ENCODE measurements at places on chromosomes 7 and 10.

GRCh38 chr10:88730864-88731263, 24.8 kb downstream of the LIPK start:
- no peak for DNase-seq

DNA sequence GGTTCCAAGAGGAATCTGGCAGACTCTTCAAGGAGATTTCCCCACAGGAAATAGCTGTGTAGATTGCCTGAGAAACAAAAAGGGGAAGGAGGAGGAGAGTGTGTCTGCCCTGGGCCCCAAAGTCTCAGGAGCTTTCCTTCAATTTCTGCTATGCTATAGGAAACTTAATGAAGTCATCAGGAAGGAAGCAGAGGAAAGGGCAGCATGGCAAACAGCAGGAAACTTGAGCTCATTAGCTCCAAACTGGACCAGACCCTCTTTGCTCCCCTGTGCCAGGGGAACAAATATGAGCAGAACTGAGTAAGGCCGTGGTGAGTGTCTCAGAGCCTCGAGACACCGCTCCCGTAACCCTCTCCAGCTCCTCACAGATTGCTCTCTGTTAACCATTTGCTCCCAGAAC, 4.8 kb upstream of the KCNIP2 start:
- no peak for DNase-seq

- DNase-seq, result no peak
Observed at GRCh38 chr10:60236869-60237524, 152.7 kb downstream of the ANK3 start.

- no peak for DNase-seq
Observed at GRCh38 chr10:31153692-31154091, 122.0 kb upstream of the ZNF438 start.

DNA sequence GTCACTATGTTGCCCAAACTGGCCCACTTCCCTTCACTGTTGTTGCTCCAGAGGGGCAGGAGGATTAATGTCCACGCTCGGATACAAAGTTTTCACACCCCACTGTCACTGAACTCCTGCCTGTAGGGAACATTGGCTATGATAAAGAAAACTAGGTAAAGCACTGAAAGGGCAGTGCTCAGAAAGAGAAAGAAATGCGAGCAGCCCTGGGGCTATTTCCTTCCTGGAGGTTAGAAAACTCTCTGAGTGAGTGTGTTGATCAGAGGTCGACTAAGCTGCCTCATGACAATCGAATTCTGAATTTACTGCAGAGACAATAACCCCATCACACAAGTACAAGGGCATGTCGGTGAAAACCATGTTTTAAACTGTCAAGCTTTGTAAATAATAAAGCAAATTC, 227.2 kb upstream of the PITRM1 start:
- no peak for DNase-seq

DNA sequence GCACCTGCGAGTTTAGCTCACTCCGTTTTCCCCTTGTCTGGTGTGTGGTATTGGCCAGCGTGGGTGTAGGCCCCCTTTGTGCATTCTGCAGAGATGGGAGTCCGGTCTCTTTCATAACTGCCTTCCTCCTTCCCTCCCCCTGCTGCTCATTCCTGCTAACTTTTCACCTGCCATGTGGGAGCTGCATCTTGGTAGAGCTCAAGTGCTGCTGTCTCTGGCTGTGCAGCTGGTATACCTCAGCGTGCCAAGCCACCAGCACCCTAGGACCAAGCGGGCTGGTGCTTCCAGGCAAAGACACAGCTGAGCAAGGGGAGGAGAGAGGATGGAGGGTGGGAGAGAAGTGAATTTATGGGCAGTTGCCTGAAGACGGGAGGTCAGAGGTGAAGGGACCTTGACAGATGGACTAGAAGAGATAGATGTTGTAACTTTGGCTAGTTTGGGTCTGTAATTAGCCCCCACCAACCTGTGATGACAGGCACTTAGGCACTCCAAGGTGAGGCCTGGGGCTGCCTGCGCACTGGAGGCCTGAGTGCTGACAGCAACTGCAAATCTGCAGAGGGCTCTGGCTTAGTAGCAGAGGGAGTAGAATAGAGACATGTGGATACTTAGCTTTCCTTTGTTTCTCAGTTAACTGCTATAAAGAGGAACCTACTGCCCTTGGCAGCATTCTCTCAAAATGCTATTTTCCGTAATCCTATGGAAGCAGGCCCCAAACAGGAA, 148.8 kb upstream of the AGK start:
- no peak for DNase-seq

GRCh38 chr10:121662945-121663917, 65.0 kb upstream of the FGFR2 start:
- DNase-seq, result no peak

DNA sequence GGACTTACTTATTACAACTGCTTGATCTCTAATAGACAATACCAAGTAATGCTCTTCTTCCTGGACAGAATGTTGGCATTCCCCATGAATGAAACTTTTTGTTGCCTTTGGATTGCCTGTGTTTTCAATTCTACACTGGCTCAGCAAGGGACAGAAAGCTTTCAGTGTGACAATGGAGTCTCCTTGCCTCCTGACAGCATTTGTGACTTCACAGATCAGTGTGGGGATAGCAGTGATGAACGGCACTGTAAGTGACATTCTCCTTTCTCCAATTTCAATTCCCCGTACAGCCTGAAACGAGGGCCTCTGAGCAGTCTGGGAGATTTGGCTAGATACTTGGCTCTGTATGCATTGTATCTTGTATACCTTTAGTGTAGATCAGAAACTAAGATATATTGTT, 290 bp downstream of the MALRD1 start:
- no peak for DNase-seq

DNA sequence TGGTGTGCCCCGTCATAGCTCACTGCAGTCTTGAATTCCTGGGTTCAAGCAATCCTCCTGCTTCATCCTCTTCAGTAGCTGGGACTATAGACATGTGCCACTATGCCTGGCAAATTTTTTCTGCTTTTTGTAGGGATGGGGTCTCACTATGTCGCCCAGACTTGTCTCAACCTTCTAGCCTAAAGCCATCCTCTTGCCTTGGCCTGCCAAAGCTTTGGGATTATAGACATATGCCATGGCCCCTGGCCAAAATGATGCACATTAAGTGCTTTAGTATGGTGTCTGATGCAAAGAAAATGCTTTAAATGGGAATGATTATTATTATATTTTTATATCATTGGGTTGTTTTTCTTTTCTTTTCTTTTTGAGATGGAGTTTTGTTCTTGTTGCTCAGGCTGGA, 33.2 kb upstream of the VCL start:
- no peak for DNase-seq
